ENCODE measurements at places on chromosomes 16 and 17.

DNA sequence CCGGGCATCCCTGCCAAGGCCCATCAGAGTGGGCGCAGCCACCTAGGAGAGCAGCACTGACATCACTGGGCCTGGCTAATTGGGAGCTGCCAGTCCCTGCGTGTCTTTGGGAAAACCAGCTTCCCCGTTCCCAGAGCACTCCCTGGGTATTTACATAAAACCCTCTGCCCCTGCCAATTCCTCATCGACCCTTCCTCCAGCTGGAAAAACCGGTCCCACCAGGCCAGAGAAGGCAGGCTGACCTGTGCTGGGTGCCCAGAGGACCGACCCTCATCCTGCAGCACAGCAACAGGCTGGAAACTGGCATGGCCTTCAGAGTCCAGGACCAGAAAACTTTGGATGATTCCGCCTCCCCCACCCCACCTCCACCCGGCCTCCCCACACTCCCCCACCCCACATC lies 8.2 kb upstream of the FOXN1 start:
- DNase-seq = no peak

DNA sequence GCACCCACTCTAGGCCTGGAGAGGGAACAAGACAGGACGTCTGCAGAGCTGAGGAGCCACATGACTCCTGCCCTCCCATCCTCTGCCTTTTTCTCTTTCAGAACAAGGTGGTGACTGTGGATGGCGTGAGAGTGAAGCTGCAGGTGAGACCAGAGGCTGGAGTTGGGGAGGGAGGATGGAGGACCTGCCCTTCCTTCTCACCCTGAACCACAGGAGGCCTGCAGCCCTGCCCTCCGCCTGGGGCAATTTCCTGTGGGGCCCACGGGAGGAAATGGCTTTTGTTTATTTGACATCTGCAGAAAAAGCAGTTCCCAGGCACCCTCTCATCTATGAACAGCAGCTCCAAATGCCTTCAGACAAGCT lies 5.1 kb downstream of the RAB37 start:
- DNase-seq = no peak

DNA sequence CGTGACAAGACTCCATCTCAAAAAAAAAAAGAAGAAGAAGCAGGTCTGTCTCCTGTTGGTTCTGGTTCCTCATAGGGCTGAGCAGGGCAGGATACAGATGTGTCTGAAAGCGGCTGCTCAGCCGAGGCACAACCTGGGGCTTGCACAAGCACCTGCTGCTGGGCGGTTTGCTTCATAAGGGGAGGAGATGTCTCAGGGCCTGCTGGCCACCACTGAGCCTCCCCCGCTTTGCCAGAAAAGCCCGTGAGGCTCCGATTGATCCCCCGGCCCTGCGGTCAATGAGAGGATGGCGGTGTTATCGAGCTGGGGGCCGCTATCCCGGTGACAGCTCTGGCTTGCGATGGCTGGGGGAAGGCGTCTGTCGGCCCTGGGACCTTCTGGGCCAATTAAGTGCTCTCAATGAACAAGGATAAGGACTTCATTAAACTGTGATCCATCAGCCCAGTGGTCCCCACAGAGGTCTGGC lies 162.0 kb downstream of the SDK2 start:
- no peak for DNase-seq

DNA sequence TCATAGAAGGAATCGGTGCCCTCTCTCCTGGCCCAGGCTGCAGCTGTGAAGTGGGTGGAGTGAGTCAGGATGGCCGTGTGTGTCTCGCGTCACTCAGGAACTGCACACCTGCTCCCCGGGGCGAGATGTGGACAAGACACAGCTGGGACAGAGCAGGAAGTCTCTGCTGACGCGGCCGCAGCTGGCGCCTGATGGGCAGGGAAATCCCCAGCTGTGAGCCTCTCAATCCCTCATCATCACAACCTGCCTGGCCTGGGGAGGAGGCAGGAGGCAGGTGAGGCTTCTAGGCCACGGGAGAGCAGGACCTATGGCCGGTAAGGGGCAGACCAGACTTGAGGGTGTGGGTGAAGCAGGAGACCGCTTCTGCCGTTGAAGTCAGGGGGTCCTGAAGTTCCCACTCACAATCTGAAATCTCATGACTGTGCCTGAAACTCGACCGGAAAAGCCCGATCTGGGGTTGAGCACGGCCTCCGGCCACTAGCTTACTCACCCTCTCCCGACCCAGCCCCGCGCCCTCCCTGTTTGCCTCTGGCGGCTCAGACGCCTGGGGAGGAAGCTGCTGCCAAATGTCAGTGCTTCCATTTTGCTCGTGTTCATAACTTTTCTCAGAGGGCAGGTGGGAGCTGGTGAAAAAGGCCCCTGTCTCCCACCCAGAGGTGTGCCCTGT lies 1.1 kb upstream of the TRPV3 start:
- no peak for DNase-seq

DNA sequence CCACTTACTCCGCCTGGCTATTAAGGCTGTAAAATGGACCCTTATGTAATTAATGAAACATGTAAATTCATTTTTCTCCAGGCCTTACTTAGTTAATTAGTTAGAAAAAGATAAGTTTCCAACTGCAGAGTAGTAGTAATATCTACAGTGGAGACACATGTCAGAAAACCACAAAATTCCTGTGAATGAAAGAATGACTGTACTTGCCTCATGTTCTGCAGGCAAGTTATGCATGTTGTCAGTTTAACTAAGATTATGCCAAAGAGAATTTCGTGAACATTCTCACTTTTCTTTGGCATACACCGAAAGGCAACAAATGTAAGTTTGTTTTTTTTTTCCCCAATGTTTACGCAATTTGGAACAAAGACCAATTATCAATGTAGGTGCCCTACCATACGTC lies 16.8 kb upstream of the CCL1 start:
- DNase-seq = no peak

- DNase-seq = no peak
Observed at GRCh38 chr16:64880006-64880405, 241.9 kb downstream of the CDH11 start.

GRCh38 chr17:33205552-33205951 lies 87.5 kb downstream of the ASIC2 start:
- no peak for DNase-seq

DNA sequence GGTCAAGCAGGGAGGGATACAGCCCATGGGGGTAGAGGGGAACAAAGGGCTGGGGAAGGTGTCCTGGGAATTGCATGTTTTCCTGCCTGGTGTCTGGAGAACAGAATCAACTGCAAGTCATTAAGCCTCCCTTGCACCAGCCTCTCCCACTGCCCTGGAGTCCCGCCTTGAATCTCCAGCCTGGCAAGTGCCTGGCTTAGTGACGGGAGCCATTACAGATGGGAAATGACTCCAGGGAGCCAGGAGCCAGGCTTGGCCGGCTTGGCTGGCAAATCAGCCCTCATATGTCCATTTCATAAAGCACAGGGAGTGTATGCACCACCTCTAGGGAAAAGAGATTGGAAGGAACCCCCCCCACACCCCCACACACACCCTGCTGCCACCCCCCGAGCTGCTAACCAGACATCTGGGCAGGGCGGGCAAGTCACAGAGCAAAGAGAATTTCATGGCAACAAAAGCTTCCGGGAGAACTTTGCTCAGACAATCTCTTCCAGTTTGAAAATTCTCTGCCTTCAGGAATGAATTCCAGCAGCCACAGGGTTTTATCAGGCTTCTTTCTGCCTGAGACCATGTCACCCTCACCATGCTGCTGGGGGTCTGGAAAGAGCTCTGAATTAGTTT lies 127.7 kb downstream of the NTN1 start:
- no peak for DNase-seq

DNA sequence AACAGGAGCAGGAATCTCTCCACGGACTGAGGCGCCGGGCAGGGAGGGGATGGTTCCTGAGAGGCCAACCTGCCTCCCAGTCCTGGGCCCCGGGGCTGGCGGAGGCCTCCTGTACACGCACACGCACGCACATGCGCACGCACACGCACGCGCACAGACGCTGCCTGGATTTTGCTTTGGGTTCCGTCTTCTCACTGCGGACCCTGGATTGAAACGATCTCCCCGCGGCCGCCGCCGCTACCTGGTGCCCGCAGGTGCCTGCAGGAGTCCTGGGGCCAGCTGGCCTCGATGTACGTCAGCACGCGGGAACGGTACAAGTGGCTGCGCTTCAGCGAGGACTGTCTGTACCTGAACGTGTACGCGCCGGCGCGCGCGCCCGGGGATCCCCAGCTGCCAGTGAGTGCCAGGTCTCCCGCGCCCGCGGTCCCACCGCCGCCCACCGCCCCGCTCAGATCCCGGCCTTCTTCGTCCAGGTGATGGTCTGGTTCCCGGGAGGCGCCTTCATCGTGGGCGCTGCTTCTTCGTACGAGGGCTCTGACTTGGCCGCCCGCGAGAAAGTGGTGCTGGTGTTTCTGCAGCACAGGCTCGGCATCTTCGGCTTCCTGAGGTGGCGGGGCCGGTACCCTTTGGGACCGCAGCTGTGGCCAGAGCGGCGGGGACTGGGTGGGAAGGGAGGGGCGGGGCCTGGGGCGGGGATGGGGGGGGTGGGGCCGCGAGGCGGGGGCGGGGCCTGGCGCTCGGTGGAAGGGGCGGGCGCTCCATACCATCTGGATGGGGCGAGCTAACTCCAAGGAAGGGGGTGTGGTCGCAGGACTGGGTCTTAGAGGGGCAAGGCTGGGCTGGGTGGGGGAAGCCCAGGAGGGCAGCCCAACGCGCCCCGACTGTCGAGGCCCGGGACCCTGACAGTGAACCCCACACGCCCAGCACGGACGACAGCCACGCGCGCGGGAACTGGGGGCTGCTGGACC lies 12.3 kb downstream of the CES4A start:
- DNase-seq = peak; percentile 73

GRCh38 chr16:20004931-20005330 lies 68.8 kb downstream of the GPR139 start:
- DNase-seq = no peak

- no peak for DNase-seq
Observed at GRCh38 chr17:36742267-36743000, 141.1 kb downstream of the MRM1 start.

- DNase-seq = no peak
Observed at GRCh38 chr16:85465328-85466303, 147.5 kb upstream of the GSE1 start.

DNA sequence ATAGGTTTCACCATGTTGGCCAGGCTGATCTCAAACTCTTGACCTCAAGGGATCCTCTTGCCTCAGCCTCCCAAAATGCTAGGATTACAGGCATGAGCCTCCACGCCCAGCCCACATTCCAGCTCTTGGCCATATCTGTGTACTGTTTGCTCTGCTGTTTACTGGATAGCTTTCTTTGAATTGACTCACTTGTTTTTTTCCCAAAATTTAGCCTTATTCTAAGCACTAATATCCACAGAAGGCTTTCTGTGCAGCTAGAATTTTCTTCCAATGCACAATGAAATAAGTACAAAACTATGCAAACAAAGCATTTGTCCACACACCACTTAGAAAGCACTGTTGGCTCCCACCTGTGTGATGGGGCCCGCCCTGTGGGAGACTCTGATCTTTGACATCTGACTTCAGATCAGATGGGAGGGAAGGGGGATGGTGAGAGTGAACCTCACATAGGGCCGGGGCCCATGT lies 72.2 kb downstream of the CLEC16A start:
- DNase-seq = no peak

- peak; percentile 57 for DNase-seq
Observed at GRCh38 chr16:12245921-12246720, 269.6 kb downstream of the SNX29 start.

DNA sequence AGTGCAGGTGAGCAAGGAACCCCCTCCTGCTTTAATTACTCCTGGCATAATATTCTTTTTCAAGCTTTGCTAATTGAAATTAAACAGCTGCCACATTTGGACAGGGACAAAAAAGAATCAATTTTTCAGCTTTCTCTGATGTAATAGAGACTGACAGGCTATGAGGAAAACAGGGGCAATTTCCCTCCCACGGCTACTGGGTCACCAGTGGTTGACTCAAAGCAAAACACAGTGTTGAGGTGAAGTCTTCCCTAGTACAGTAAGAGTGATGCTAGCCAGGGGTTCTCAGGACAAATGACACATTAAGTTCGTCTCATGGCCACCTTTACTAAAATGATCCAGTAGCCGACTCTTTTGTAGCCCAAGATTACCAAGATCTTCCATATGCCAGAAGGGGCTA lies 38.6 kb upstream of the PMFBP1 start:
- DNase-seq = no peak

DNA sequence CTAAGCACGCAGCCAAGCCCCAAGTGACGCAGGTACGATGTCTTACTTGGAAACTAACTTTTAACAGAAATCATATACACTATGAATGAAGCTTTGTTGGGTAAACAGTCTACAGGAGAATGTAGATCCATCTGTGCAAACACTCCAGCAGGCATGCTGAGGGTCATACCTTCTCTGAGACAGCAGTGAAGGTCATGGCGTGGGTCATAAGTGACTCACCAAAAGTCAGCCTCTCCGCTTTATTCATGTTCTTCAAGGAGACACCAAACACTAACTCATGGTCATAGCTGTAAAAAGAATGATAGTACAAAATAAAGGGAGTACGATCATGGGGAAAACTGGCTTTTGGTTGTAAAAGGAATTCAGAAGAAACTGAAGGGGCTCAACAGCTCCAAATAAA lies 20.6 kb downstream of the BLMH start:
- DNase-seq = no peak

DNA sequence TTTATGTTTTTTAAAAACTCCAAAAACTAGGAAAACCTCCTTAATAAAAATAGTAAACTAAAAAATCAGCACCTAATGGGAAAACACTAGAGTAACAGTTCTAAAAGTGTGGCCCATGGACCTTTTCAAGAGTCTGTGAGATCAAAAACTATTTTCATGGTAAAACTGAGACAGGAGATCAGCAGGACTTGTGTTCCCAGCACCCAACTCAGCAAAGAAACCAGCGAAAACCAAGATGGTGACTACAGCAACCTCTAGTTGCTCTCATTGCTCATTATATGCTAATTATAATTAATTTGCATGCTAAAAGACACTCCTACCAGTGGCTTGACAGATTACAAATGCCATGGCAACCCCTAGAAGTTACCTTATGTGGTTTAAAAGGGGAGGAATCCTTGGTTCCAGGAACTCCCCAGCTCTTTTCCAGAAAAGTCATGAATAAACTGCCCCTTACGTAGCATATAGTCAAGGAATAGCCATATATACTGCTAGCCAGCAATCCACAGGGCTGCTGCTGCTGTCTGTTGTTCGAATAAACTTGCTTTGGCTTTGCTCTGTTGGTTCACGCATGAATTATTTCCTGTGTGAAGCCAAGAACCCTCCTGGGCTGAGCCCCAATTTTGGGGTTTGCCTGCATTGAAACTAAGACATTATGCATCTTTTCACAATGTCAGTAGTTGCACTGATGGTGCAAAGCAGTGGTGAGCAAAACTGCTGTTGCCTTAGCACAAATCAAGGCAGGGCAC lies 12.4 kb downstream of the CMTR2 start:
- no peak for DNase-seq

- no peak for DNase-seq
Observed at GRCh38 chr16:68369697-68370580, 59.1 kb downstream of the PRMT7 start.

Measured in NCI-H2171 treated with DMSO at 0.1 percent for 48 hours (cell line).